Urothelium cell line (cell line): ENCODE measurements at places on chromosomes 1 and 21.

DNA sequence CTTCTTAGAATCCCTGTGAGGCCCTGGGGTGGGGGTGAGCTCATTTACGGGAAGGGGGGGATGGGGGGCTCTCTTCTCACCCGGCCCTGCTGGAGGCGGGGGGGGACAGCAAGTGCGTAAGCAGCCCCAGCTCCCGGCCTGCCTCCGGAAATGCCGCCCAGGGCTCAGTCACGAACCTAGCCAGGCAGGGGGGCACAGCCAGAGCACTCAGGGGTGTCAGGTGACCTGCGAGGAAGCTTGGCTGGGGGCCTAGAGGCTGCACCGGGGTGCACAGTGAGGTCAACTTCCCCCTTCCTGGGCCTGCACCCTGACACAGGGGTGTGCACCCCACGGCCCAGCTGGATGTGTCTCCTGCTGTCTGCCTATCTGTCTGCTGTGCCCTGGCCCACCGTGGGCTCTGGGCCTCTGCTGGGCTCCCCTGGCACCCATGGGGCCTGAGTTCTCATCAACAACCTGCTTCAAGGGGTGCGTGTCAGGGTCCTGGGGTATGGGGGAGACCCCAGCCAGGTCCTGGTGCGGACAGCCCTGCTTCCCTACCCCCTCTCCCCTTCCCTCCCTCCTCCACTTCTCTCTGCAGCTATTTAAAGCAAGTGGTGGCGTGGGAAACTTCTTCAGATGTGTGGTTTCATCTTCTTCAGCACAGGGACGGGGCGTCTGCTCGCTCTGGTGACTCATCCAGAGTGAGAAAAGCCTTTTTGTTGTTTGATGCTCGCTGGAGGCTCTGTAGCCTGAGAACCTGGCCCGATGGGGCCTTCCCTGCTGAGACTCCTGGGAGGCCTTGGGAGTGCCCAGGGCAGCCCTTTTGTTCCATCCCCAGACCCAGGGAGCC is 92.5 kb upstream of the RUNX3 start:
- DNase-seq: peak; percentile 91

DNA sequence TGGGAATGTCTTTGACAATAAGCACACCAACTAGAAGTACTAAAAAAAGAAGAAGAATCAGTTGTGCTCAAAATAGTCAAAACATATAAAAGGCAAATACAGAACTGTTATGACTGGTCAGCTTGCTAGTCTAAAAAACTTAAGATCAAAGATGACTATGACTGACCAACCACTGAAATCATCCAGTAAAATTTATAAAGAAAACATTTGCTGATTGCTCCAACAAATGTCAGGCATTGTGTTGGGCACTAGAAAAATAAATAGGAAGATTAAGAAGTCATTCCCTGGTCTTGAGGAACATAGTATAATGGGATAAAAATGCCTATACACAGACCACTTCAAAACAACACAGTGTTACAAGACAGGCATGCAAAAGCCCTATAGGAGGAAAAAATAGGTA is 9.3 kb upstream of the ANGPTL3 start:
- DNase-seq: no peak

GRCh38 chr1:20367116-20367585 is 76.5 kb downstream of the VWA5B1 start:
- DNase-seq: peak; percentile 82

DNA sequence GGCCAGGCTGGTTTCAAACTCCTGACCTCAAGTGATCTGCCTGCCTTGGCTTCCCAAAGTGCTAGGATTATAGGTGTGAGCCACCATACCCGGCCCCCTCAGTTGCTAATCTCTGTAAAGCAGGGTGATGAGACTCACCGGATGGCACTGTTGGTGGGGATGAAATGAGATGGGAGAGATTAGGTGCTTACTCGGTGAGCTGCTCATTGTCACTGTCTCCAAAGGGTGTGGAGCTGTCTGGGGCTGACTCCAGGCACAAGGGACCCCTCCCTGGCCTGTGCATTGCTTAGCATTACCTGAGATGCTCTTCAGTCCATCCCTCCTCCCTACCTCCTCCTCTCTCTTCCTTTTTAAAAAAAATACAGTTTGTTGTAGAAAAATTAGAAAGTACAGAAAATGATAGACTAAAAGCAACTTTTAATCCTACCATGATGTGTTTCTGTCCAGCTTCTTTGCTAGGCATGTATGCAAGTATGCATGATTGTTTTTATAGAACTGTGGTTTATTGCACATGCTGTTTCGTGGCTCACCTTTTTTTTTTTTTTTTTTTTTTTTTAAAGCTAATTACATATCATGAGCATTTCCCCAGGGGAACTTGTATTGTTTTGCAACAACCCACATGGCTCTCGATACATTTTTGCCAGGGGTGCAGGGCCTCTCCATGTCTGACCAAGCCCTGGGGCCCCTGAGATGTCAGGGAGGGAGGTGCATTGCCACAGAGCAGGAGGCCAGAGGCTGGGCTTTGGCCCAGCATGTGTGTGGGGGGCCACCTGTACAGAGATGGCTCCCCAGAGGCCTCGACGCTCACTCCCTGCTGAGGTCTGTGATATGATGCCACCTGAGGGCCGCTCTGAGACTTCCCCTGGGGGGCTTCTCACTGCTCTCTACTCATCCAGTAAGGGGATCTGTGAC is 55.4 kb downstream of the ARHGEF10L start:
- no peak for DNase-seq

DNA sequence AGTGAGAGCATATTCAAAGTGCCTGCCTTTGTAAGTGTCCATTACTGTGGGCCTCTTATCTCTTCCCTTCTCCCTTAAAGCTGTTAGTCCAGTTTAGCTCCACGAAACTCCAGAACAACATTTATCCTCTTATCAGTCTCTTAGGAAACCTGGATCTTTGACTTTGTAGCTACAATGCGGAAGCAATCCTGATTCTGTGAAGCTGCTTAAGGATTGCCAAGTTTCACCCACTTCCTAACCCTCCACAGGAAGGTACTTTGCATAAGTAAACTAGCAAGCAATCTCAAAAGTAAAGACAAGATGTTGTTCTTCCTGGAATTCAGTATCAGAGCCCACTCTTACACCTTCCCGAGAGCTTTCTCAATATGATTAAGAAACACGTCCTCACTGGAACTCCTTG is 164.9 kb upstream of the USP25 start:
- DNase-seq: no peak
